ENCODE measurements at places on chromosomes 7 and 10.

- no peak for DNase-seq
These were observed 86.6 kb upstream of the LEP start for GRCh38 chr7:128154504-128154903.

GRCh38 chr10:95976362-95977229 is 66.8 kb upstream of the CCNJ start:
- no peak for DNase-seq

DNA sequence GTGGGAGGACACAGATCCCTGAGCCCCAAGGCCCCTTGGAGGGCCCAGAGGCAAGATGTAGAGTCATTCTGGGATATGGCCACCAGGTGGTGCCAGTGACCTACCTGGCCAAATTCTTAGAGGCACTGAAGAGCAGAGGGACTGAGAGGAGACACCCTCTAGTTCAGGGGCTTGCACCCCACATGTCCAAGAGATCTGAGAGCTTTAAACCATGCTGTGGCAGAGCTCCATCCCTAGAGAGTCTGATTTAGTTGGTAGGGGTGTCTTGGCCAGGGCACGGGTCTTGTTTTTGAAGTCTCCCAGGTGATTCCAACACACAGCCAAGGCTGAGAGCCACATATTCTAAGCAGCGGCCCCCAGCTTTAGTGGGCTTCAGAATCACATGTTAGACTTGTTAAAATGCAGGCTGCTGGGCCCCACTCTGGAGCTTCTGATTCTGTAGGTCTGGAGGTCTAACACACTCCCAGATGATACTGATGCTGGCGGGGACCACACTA is 52.5 kb downstream of the PRF1 start:
- peak; percentile 53 for DNase-seq

GRCh38 chr7:155963771-155964195 is 151.5 kb upstream of the SHH start:
- DNase-seq = no peak

DNA sequence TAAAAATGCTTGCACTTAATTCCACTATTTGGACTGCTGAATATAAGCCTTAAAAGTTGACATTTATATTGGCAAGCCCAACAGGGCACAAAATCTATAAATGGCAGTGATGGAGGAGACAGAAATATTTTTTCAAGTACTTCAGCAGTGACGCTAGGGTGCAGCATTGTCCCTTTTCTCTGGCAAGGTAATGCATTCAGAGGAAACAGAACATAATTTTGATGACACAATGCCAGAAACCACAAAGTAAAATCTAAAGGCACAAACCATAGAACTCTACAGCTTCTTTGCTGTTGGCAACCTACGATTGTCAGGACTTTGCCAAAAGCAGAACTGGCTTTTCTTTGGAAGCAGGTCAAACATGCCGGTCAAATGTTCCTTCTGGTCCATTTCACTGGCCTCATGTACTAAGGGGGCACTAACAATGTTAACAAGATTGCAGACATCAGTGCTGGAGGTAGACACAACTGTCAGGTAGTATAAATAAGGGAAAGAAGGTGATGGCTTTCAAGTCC is 30.9 kb upstream of the FAM133B start:
- peak; percentile 65 for DNase-seq

GRCh38 chr7:41578700-41579099 is 124.2 kb downstream of the INHBA start:
- DNase-seq = no peak

DNA sequence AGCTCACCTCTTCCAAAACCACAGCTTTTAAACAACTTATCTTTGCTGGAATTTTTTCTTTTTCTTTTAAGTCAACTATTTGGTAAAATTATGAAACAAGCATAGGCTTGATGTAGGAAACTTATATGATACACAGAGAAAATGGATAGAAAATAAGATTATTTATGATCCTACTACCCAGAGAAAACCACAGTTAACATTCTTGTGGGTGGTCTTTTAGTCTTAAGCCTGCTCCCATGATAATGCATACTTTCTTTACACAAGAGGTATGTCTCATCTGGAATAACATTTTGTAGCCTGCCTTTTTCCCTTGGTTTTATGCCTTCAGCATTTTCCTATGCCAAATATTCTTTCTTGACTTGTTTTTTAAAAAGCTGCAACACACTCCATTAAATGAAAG is 21.4 kb downstream of the PLPP4 start:
- no peak for DNase-seq
